Right ventricle myocardium superior (tissue), 1 donor: ENCODE measurements at places on chromosomes 2 and 18. TPM values are rescaled to one million over a fixed set of nuclear protein-coding genes. Genes with fewer than 3 reads are reported as not detected.

DNA sequence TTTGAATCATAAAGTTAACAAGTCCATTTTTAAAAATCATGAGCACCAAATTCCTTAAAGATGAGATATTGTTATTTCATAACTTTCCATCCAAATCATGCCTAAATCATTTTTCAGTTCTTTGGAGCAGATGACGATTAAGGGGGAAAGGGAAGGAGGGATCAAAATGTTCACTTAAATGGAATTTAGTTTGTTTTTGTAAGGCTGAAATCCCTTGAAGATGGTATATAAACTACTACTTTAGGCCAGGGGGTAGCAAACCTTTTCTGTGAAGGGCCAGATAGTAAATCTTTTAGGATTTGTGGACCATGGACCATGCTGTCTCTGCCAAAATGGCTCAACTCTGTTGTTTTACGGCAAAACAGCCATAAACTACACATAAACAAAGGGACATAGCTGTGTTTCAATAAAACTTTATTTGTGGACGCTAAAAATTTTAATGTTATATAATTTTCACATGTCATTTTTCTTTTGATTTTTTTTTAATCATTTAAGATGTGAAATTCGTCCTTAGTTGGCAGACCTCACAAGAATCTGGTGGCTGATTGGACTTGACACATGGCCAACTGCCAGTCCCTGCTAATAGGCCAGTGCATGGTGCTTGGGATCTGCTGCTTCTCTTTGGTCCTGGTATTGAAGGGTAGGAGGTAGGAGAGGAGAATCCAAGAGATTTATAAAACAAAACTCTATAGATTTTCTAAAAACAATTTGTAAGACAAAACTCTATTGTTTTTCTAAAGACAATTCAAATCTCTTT, 52.0 kb upstream of the RTN4 start:
- no peak for DNase-seq

DNA sequence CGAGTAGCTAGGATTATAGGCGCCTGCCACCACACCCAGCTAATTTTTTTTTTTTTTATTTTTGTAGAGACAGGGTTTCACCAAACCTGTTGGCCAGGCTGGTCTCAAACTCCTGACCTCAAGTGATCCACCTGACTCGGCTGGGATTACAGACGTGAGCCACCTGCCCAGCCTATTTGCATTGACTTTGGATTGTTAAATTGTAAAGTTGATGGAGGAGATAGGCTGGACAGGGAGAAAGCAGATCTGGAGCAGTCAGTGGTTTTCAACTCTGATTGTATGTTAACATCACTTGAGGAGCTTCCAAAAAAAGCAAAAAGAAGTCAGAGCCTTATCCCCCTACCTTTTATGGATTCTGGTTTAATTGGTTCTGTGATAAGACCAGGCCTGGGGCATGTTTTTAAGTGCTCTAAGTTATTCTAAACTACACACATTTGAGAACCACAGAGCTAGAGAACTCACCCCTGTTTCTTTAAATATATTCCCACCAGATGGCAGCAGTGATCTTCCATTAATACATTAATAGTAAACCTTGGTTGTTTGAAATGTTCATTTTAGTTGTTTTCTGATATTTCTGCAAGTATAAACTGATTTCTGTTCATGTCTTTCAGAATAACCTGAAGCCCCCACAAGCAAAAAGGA, 7.5 kb downstream of the C2orf49 start:
- DNase-seq = no peak

- peak; percentile 11 for DNase-seq
These were observed 66.2 kb downstream of the HS6ST1 start for GRCh38 chr2:128252501-128252900.

- no peak for DNase-seq
These were observed 16.2 kb downstream of the DOCK10 start for GRCh38 chr2:225025917-225026571.

- no peak for DNase-seq
These were observed 351.4 kb upstream of the CDH20 start for GRCh38 chr18:60981682-60982328.

DNA sequence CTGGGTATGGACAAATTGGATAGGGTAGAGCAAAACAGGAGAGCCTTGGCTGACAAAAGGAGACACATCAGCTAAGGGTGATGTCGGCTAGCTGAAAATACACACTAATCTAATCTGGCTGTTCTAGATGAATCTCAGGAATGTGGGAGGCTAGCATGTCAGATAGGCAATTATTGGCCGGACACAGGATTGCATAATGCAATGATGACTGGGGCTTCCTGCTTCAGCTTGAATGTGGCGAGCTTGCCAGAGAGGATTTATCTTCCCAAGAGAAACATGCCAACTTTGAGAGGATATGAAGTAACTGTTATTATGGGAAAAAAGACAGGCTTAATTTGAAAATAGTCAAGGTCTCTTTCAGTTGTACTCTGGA, 102.4 kb downstream of the TRIB2 start:
- peak; percentile 71 for DNase-seq

DNA sequence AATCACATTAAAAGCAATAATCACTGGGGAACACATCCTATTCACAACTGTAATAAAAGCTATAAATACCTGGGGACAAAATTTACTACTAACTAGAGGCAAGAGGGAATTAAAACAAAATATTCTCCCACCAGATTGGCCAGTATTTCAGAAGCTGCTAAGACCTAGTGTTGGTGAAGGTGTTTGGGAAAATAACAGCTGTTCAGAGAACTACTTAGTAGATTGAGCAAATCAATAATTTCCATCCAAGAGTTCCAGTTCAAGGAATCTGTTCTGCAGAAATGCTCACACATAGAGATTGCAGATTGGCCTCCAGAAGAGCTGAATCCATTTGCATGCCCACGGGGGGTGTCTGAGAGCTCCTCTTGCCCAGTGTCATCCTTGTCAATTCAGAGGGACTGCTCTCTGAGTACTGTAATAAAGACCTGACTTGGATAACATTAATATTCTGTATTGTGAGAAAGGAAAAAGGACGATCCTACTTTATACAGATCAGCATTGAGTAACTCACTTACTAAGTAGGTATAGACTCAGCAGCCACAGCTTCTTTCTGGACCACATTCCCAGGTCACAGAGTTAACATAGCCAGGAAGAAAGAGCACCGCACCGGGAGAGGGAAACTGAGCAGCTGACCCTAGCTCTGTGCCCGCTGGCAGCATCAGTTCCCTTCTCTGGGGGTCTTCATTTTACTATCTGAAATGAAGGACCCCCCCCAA, 5.6 kb downstream of the TUBB6 start:
- peak; percentile 24 for DNase-seq

DNA sequence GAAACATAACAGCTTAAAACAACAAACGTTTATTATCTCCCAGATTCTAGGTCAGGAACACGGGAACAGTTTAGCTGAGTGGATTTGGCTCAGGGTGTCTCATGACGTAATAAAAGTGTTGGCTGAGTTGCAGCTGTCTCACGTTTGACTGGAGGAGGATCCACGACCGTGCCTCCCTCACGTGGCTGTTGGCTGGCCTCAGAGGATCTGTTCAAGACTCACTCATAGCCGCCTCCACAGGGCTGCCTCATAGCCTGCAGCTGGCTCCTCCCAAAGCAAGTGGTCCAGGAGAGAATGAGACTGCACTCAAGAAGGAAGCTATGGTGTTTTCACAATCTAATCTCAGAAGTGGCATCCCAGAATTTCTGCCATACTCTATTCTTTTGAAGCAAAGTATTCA, 167.1 kb downstream of the RPRM start:
- DNase-seq = no peak

DNA sequence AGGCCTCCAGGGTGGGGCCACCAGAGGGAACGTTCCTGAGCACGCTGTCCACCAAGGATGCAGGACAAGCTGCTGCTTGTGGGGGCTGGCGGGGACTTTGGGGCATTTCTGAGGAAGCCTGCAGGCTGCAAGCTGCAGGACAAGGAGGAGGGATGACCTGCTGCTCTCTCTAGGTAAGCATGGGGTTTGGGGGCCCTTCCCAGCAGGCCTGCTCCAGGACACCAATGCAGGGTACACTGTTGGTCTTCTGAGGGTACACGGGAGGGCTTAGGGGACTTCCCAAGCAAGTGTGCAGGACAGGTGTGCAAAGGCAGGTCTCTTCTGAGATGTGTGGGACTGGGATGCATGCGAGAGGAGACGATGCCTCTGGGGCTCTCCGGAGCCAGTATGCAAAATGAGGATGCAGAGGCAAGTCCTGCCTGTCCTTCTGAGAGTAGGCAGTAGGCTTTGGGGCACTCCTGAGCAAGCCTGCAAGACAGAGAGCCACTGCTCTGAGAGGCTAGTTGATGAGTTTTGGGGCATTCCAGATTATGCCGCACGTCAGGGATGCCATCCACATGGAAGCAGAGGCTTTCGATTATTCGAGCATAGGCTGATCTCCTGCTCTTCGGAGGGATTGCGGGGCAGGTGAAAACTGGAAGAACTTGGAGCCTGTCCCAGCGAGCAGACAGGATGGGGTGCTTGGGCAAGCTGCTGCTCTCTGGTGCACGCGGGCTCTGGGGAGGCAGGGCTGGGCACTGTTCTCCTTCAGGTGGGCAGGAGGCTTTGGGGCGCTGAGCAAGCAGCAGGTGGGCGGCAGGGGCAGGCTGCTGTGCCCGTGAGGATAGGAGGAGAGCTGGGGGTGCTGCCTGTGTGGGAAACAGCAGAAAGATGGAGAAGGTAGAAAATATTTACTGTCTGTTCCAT, 44.6 kb downstream of the CNGA3 start:
- DNase-seq = no peak

- no peak for DNase-seq
These were observed 96.2 kb upstream of the PDE1A start for GRCh38 chr2:182522972-182523473.

DNA sequence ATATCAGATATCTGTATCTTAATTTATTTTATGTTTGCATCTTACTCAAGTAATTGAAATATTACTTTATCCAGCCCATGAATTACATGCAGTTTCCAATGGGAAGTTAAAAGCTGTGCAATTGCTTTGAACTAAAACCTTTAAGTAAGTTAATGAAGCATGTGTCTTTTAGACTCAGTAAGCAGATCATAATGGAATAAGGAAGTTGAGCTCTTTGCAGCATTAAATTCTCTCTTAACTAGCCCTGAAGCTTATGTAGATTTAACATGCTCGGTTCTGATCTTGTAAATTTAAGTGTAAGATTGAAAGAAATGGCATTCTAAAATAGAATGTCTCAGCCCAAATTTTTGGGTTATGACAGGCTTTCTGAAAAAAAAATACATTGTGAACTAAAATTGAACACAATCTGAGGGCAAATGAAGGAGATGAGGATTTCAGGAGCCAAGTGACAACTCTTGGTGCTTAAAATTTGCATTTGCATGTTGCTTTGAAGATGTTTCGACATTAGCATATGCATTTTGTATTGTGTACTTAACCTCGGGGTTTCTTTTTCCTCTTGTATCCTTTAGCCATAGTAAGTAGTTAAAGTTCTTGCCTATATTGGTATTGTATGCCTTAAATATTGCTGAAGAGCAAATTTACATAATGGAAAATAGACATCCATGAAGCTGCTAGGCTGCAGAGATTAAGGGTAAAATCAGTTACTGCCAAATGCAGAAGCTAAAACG, 297.8 kb upstream of the KCNJ3 start:
- no peak for DNase-seq

DNA sequence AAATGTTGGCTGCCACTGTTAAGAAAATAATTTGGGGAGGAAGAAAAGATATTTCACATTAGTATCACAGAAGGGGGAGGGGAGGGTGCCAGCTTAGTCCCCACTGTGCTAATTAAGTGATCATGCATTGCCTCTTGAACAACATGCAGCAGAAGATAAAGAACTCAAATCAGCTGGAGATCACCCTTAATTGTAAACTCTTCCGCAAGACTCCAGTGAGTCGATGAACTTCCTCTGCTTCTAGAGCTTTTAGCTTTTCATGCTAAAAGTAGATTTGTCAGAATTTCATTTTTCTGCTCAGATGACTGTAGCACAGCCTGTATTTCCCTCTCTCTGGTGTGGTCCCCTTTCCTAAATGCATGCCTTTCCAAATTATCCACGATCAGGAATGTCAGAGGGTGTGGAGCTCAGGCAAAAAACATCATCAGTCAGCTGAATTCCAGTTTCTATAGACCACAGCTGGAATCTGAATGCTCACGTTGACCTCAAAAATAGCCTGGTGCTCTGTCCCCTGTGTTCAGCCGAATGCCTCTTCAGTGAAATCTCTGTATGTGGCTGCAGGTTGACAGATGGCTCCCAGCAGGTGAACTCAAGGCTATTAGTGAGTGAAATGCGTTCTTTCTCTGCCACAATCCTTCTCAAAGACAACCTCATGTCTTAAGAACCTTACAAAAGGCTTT, 156.8 kb upstream of the UNC80 start:
- DNase-seq = no peak

- no peak for DNase-seq
These were observed 58.4 kb upstream of the SLC8A1 start for GRCh38 chr2:40510304-40510703.

DNA sequence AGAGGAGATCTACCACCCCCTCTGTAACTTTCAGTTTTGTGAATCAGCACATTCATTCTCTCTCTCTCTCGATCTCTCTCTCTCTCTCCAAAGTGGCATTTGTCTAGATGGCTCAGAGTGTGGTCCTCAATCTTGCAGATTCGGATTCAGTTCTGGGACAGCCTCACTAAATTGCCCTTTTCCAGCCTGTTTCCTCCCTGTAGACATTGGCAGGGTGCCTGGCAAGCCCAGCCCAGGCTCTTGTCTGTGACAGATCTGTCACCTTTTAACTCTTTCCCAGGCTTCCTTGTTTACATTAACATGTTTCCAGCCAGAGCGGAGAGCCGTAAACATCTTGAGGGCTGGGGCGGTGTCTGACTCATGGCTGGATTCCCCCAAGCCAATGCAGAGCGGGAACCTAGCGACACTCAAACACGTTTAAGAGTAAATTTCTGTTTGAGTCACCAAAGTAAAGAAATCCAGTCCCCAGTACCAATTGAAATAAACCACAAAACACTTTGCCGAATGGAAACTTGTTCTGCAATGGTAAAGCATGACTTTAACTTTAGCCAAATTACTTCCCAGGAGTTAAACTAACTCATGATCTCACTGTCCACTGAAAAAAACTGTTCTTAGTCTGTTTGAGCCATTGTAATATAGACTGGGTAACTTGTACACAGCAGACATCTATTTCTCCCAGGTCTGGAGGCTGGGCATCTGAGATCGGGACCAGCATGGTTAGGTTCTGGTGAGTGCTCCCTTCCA, 6.6 kb upstream of the CYP27C1 start:
- DNase-seq = no peak

GRCh38 chr2:56456791-56457190, 273.0 kb downstream of the CCDC85A start:
- no peak for DNase-seq

GRCh38 chr2:11681722-11682589, 12.0 kb upstream of the NTSR2 start:
- peak; percentile 53 for DNase-seq

DNA sequence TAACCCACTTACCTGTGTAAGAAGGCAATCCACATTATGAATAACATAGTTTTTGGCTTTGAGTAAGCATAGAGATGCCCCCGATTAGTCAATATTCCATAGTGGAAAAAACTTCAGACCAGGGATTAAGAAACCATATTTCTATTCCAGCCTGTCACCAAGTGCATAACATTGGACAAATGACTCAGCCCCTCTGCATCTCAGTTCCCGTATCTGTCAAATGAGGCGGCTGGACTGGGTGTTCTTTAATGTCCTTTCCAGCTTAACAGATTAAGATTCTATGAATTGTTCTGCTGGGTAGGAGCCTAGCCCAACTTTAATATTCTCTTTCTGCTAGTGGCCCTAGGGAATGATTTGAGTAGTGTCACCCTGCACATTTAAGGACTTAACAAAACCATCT, 11.8 kb upstream of the FTCDNL1 start:
- DNase-seq = no peak

GRCh38 chr2:31831585-31831984, 179.2 kb downstream of the MEMO1 start:
- DNase-seq = no peak

- DNase-seq = no peak
These were observed 21.2 kb downstream of the SPRED2 start for GRCh38 chr2:65411056-65411795.

The DSG1 gene
- total RNA-seq = 0.89 TPM

The TUBB8B gene
- not detected for total RNA-seq

The PIEZO2 gene
- total RNA-seq = 0.32 TPM
